Activated CD8-positive, alpha-beta memory T cell treated with anti-CD3 and anti-CD28 coated beads for 4 hours (primary cell): ENCODE measurements at places on chromosomes 3 and 15.

GRCh38 chr3:26753095-26753494 lies 130.5 kb downstream of the LRRC3B start:
- no peak for DNase-seq

DNA sequence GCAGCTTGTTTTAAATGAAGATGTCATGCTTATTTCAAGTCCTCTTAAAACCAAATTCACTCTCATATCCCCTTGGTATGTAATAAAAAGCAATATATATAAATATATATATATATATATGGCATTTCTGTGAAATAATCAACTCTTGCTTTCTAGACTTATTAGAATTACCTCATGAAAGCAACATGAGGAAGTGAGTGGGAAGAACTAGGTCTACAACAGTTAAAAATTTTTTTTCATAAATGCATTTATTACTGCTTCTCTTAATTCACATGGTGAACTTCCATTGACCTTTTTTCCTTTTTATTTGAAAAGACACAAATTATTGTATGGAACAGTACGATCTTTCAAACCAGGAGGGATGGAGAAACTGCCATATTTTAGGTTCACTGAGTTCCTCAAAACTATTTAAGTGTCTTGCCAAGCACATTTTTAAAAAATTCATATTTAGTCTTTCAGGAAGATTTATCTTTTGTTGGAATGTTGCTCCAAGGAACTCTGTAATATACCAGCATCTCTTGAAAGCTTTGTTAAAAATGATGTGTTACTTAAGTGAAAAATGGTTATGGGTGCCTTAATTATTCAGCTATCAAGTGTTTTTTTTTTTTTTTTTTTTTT lies 185.2 kb downstream of the GHSR start:
- no peak for DNase-seq

- DNase-seq, result no peak
Observed at GRCh38 chr3:72559385-72559784, 288.9 kb downstream of the SHQ1 start.

GRCh38 chr3:197478746-197479668 lies 76.8 kb downstream of the BDH1 start:
- no peak for DNase-seq

DNA sequence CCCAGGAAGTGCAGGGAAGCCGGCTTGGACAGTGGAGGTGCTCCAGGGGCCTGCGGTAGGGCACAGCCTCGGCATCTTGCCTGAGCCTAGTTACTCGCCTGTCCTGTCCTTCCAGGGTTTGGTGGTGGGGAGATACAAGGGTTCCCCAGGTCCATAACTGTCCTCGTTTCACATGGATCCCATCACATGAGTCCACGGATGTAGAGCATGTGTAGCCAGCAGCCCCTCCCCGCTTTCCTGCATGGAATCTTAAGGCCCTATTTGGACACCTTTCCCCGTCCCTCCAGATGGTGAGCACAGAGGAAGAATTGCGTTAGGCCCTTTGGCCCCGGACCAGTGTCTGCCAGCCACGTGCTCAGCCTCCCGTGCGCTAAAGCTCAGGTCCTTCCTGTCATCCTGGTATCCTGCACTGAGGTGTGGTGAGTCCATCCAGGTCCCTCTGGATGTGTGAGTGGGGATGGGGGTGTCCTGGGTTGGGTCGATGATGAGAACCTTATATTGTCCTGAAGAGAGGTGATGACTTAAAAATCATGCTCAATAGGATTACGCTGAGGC lies 230.4 kb downstream of the SNRPN start:
- no peak for DNase-seq

DNA sequence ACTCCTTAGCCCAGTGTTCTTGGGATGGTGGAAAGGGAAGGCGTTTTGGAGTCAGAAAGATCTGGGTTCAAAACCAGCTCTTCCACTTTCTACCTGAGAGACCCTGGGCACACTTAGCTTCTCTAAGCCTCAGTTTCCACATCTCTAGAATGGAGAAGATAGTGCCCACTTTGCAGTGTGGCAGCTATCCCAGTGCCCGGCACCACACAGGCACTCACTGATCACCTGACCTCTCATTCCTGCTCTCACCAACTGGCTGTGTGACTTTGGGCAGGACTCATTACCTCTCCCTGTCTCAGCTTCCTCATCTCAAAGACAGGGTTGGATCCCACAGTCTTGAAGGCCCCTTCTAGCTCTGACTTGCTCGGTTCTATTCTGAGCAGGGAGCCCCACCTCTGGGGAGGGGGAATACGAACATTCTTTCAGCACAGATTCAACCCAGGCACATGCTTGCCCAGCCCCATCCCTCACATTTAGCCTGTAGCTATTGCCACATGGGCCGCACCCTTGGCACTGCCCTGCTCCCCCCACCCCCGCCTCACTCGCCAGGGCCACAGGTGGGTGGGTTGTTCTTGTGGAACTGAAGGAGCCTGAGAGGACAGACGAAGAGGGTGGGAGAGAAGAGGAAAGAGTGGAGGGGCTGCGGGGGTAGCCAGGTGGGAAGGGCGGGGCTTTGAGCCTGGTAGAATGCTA lies 39.2 kb downstream of the EPHB3 start:
- DNase-seq, result no peak

- DNase-seq, result no peak
Observed at GRCh38 chr3:186746008-186746407, 28.8 kb downstream of the KNG1 start.

GRCh38 chr3:126019683-126020082 lies 50.7 kb downstream of the ROPN1B start:
- no peak for DNase-seq

- DNase-seq, result no peak
Observed at GRCh38 chr15:37898362-37898761, 36.1 kb upstream of the TMCO5A start.

GRCh38 chr15:39795486-39795885 lies 12.8 kb upstream of the FSIP1 start:
- no peak for DNase-seq

DNA sequence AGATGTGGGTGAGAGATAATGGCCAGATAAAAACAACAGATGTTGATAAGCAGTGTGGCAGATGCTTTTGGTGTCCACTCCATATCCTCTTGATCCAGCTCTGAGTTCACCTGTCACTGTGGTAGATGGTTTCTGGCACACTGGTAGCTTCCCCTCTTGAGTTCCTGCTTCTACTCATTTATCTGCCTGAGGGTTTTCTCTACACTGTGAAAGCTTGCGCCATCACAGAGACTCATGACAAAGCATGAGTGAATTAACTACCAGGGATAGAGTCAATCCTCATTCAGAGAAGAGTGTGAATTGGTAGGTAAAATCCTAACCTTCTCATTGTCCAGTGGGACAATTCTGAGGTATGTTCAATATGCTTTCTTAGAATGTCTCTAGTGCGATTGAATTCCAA lies 50.0 kb upstream of the ARHGEF26 start:
- DNase-seq, result no peak

DNA sequence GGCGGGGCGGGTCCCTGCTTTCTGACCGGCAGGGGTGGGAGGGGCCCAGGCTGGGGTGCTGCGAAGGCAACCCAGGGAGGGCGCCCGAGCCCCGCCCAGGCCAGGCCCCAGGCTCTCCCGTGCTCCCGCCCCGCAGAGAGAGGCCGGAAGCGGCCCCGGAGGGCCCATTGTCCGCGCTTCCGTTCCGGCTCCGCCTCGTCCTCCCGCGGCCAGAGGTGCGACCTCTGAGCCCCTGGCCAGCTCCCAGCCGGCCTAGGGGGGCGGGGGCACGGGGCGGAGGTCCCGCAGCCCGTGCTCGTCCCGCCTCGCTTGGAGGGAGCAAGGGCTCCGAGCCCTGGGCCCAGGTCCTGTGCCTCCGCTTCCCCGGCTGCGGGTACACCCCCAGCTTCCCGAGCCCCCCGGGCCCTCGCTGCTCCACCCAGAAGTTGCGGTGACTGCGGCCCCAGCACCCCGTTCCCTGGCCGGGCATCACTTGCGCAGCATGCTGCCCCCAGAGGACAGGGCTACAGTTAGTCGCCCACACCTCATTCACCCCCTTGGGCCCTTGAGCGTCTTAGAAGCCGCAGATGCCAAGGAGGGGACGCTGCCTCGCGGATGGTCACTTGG lies 20.4 kb upstream of the PLXND1 start:
- DNase-seq, result no peak

GRCh38 chr3:64063983-64064438 lies 40.7 kb upstream of the PSMD6 start:
- no peak for DNase-seq
